Right atrium auricular region (tissue), 2 donors: ENCODE measurements at places on chromosomes 13 and 19.

DNA sequence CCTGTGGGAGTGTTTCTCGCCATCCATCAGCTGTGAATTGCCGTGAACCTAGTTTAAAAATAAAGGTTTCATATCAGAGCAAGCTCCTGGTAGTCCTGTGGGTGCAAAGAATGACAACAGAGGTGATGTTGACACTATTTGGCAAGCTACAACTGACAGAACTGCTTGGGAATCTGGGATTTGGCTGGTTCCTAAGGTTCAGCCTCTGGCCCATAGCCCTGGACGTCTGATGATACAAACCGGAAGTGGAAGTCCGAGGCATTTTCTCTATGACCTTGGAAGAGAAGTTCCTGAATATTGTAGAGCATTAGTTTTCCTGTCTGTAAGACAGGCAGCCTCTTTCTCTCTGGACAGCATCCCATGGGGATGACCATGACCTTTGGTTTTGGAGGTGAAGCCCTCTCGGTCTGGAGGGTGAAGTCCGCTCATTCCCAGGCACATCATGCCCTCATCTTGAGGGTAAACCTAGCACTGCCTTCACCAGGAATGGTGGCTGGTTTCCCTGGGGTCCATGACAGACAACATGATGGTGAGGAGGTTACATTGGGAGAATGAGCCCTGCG is 29.1 kb downstream of the GATAD2A start:
- peak; percentile 80 for DNase-seq

DNA sequence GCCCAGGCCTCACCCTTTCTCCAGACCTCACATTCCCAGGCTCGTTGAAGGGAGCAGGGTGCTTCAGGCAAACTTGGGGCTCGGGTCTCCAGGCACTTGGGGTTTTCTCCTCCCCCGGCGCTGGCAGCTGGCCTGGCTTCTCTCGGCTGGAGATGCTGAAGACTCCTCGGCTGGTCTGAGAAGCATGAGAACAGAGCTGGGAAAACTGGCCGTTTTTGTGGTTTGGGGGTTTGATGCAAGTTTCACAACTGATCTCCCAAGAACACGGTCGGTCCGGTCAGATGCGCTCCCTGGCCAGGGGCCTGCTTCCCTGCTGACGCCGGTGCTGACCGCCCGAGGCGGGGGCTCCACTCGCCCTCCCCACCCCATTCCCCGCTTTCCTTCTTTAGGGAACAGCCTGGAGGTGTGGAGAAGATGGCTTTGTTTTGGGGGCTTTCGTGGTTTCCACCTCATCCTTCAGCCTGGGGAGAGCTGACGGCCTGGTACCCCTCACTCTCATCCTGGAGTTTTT is 35.3 kb downstream of the CEBPA start:
- DNase-seq: no peak

- DNase-seq: no peak
Measured at GRCh38 chr13:88623150-88623549, 952.0 kb downstream of the SLITRK5 start.

GRCh38 chr19:1587872-1588271 is 4.8 kb downstream of the MBD3 start:
- DNase-seq: no peak
